PC-3 (cell line): ENCODE measurements at places on chromosomes 12 and 14. TPM values are rescaled to one million over a fixed set of nuclear protein-coding genes. Genes with fewer than 3 reads are reported as not detected.

PPFIA2 gene
- total RNA-seq, result not detected in 2 replicates

SDS gene
- total RNA-seq, result not detected in 2 replicates

DACT1 gene
- 0.40 and 1.8 TPM in 2 replicates for total RNA-seq

CLEC14A gene
- not detected in 2 replicates for total RNA-seq

GPRC5D gene
- not detected in 2 replicates for total RNA-seq

DTX1 gene
- not detected in 2 replicates for total RNA-seq

ACACB gene
- 21.7 and 22.6 TPM in 2 replicates for total RNA-seq

POTEM gene
- 0.12 TPM in 1 of 2 replicates, not detected in the other for total RNA-seq

SLC5A8 gene
- not detected in 2 replicates for total RNA-seq

CIDEB gene
- total RNA-seq, result not detected in 2 replicates

BCDIN3D gene
- total RNA-seq, result 4.5 and 5.4 TPM in 2 replicates

KSR2 gene
- total RNA-seq, result 0.80 and 2.8 TPM in 2 replicates

RFLNA gene
- total RNA-seq, result not detected in 2 replicates

STK38L gene
- total RNA-seq, result 19.4 and 32.3 TPM in 2 replicates

ENDOU gene
- not detected in 2 replicates for total RNA-seq
